Right lobe of liver (tissue), 6 donors: ENCODE measurements at places on chromosomes 12 and 14. TPM values are rescaled to one million over a fixed set of nuclear protein-coding genes. Genes with fewer than 3 reads are reported as not detected.

GRCh38 chr12:25017336-25017735 lies 68.4 kb upstream of the BCAT1 start:
- H3K27ac ChIP-seq, result no peak overlapping the region
- H3K4me3 ChIP-seq, result no peak overlapping the region
- H3K27me3 ChIP-seq, result no peaks in the 10 kb centered on the region
- no peaks in the 10 kb centered on the region for H3K36me3 ChIP-seq

AVPR1A gene
- 12.5 TPM for total RNA-seq

DNA sequence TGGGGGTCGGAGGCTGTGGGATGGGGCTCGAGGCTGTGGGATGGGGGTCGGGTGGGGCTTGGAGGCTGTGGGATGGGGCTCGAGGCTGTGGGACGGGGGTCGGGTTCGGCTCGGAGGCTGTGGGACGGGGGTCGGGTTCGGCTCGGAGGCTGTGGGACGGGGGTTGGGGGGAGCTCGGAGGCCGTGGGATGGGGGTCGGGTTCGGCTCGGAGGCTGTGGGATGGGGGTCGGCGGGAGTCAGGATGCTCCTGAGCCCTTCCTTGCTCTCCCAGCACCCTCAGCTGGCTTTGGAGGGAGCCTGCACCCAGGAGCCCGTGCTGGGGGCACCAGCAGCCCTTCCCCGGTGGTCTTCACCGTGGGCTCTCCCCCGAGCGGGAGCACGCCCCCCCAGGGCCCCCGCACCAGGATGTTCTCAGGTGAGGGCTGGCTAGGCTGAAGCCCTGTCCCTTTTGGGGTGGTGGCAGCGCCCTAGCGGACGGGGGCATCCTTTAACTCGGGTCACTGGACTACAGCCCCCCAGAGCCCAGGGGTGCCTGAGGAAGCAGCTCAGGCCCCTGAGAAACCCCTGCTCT lies 11.9 kb upstream of the PUS1 start:
- no peak overlapping the region for H3K27ac ChIP-seq
- no peaks in the 10 kb centered on the region for H3K27me3 ChIP-seq
- DNase-seq, result peak; percentile 48
- no peaks in the 10 kb centered on the region for H3K4me1 ChIP-seq
- H3K36me3 ChIP-seq, result peaks cover 76% of the 10 kb centered on the region

GRCh38 chr14:89042021-89042420 lies 217.6 kb downstream of the TTC8 start:
- H3K4me3 ChIP-seq, result no peak overlapping the region
- H3K27me3 ChIP-seq, result no peaks in the 10 kb centered on the region
- H3K4me1 ChIP-seq, result no peaks in the 10 kb centered on the region

DNA sequence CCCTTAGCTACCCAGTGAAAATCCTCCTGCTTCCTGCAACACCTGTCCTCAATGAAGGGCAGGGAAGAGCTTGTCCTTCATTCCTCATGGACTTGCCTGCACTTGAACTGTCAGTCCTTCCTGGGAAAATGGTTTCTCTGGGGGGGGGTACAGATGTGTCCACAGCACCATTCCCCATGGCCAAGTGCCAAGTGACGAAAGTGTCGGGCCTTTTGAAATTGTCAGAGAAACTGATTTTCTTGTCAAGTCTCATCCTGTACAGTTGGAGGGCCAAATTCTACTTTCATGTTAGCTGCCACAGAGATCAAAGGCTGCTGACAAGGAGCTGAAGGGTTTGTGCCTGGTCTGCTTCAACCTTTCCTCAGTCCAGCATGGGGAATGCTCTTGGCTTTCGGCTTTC lies 179.5 kb upstream of the PARP11 start:
- DNase-seq, result no peak
- H3K27me3 ChIP-seq, result no peaks in the 10 kb centered on the region
- H3K27ac ChIP-seq, result no peak overlapping the region
- no peaks in the 10 kb centered on the region for H3K4me1 ChIP-seq
- no peak overlapping the region for H3K4me3 ChIP-seq
- no peaks in the 10 kb centered on the region for H3K36me3 ChIP-seq

GRCh38 chr14:23173796-23174195 lies 9.7 kb downstream of the SLC7A8 start:
- H3K36me3 ChIP-seq, result no peaks in the 10 kb centered on the region
- DNase-seq, result no peak
- H3K27ac ChIP-seq, result no peak overlapping the region
- no peaks in the 10 kb centered on the region for H3K4me1 ChIP-seq

DNA sequence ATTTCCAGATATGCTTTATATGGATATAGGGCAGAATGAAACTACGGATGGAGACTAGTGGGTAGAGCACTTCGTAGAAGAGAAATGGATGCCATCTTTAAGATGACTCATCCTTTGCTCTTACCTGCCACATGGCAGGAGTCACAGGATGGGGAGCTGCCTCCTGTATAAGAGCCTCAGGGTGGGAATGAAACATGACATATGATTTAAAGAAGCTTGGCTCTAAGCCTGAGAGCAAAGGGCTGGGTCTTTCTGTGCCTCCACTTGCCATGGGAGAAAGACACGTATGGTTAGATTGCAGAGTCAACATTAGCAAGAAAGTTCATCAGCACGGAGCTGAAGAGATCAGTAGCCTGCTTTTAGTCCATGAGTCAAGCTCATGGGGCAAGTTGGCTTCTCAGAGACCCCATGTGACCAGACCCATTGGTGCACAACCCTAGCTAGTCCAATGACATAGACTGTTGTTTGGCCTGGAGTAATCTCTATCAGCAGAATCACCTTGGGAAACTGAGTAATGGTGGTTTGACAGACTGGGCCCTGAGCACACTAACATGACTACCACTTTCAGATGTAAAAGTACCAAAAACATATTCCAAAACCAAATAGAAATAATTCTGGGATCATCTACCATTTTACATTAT lies 38.1 kb upstream of the IL22 start:
- no peaks in the 10 kb centered on the region for H3K36me3 ChIP-seq
- no peaks in the 10 kb centered on the region for H3K4me1 ChIP-seq
- no peak overlapping the region for H3K4me3 ChIP-seq
- H3K27ac ChIP-seq, result no peak overlapping the region

- no peak overlapping the region for H3K4me3 ChIP-seq
- DNase-seq, result no peak
- H3K4me1 ChIP-seq, result no peaks in the 10 kb centered on the region
- H3K27me3 ChIP-seq, result no peaks in the 10 kb centered on the region
- H3K27ac ChIP-seq, result no peak overlapping the region
- H3K36me3 ChIP-seq, result no peaks in the 10 kb centered on the region
Measured at GRCh38 chr14:32846821-32847365, 91.8 kb upstream of the NPAS3 start.

DNA sequence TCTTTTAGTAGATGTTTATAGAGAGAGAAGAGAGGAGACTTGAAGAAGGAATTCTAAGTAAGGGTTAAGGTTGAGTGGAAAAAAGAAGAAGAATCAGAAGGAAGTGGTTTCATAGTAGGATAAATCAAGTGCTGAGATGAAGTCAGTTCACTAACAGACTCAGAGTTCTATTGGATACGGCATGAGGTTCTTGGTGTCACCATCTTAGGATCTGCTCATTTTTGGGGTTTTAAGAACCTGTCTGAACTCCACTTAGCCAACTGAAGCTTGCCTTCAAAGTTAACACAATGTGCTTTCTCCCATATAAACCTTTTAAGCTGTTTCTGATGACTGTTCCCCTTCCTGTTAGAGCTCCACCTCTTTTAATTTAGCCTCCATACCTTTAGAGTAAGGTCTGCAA lies 152.6 kb downstream of the PRKCH start:
- no peak overlapping the region for H3K27ac ChIP-seq
- no peaks in the 10 kb centered on the region for H3K36me3 ChIP-seq
- H3K27me3 ChIP-seq, result no peaks in the 10 kb centered on the region
- no peak for DNase-seq
- H3K4me3 ChIP-seq, result no peak overlapping the region

DNA sequence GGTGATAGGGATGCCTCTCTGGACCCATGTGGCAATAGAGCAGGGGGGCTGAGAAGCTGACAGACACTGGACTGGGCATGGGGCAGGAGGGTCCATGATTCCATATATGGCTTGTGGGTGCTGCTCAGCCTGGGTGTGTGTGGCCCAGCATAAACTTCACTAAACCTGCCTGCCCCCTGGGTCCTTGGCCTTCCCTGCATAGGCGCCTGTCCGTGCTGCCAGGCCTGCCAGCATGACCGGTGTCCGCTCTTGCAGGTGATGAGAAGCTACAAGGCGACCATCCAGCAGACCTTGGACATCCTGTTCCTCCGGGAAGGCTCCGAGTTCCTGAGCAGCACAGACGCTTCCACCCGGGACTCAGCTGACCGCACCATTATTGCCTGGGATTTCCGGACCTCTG lies 61.6 kb downstream of the BEGAIN start:
- no peaks in the 10 kb centered on the region for H3K27me3 ChIP-seq
- H3K4me1 ChIP-seq, result no peaks in the 10 kb centered on the region
- peaks cover 2% of the 10 kb centered on the region for H3K36me3 ChIP-seq

SLC10A1 gene
- total RNA-seq, result 63.2 TPM

LALBA gene
- not detected for total RNA-seq

GPRC5D gene
- total RNA-seq, result not detected

SLC25A47 gene
- total RNA-seq, result 151 TPM

DNA sequence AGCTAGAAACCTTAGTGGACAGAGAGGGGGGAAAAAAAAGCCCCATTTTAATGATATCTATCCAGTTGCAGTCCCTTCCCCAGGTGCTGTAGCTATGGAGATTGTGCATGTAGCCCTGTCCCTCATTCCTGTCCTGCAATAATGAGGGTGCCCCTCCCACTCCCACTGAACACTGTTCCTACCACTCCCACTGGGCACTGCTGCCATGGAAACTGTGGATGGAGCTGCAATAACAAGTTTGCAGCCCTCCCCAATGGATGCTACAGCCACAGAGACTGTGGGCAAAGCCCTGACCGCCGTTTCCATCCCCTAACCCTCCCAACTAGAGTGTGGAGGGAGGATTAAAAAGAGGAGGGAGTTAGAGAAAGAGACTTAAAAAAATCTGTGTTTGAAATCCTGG lies 238.3 kb downstream of the FUT8 start:
- H3K4me1 ChIP-seq, result no peaks in the 10 kb centered on the region
- no peaks in the 10 kb centered on the region for H3K27me3 ChIP-seq
- H3K4me3 ChIP-seq, result no peak overlapping the region
- H3K27ac ChIP-seq, result no peak overlapping the region

DBX2 gene
- not detected for total RNA-seq

GRCh38 chr12:54961190-54961589 lies 23.4 kb downstream of the TESPA1 start:
- H3K4me1 ChIP-seq, result no peaks in the 10 kb centered on the region
- H3K36me3 ChIP-seq, result no peaks in the 10 kb centered on the region
- H3K27me3 ChIP-seq, result no peaks in the 10 kb centered on the region
- no peak overlapping the region for H3K27ac ChIP-seq
- no peak for DNase-seq

GRCh38 chr12:4268329-4269181 lies 5.0 kb upstream of the CCND2 start:
- H3K4me3 ChIP-seq, result peak overlapping the region; percentile 13
- H3K36me3 ChIP-seq, result no peaks in the 10 kb centered on the region
- peaks cover 59% of the 10 kb centered on the region for H3K27me3 ChIP-seq
- no peaks in the 10 kb centered on the region for H3K4me1 ChIP-seq
- DNase-seq, result no peak

DNA sequence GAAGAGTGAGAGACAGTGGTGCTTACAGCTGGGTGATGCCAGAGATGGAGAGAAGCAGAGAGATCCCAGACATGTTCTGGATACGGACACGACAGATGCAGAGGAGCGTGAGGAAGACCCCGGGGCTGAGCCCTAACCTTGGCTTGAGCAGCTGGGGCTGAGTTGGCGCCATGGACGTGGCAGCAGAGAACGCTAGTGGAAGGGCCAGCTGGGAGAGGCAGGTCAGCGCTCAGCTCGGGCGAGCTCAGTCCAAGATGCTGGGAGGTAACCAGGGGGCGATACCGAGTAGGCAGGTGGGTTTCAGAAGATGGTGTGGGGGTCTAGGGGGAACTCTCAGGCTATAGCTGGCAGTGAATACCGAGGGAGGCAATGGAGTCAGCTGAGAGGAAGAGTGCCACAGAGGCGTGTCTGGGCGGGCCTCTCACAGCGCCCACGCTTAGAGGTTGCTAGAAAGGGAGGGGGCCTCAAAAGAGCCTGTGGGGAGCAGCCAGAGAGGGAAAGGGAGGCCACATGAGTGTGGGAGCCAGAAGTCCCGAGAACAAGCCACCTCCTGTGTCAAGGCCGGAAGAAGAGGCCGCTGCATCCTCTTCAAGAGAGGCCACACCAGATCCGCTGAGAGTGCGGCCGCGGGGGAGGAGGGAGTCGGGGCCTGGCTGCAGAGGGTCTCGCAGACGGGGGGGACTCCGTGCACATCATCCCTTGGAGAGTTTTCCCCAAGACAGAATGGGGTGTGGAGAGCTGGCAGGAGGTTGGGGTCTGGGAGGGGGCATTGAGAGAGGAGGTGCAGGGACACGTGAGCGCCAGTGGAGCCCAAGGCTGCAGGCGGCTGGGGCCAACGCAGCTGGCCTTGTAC lies 57.0 kb upstream of the DIO3 start:
- peaks cover 19% of the 10 kb centered on the region for H3K4me1 ChIP-seq
- H3K27me3 ChIP-seq, result no peaks in the 10 kb centered on the region
- DNase-seq, result peak; percentile 37
- H3K36me3 ChIP-seq, result no peaks in the 10 kb centered on the region
- no peak overlapping the region for H3K4me3 ChIP-seq
- H3K27ac ChIP-seq, result no peak overlapping the region

ANO2 gene
- not detected for total RNA-seq

DNA sequence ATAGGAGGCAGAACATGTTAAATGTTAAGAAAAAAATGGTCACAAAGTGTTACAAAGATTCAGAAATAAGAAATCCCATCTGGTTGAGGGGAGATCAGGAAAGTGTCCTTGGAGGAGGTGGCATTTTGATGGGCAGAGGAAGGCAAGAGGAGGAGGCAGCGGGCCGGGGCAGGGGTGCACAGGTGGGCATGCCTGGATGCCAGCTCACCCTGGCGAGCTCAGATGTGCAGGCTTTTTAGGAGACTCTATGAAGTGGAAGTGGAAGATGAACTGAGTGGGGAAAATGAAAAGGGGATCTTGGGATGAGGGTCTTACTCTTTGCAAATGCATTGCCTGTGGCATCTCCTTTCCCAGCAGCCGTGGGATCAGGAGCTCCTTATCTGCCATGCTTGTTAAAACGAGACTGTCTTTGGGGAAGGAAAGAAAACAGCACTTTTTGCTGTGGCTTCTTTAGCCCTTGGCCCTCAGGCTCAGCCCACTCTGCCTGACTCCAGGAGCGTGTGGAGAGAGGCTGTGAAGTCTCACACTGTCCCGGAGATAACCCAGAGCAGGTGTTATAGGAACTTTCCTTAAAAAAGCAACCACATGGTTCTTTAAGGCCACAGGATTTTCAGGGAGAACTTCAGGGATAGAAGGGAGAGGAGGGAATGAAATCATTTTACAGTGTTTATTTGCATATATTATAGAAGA lies 62.6 kb downstream of the ELK3 start:
- H3K27ac ChIP-seq, result no peak overlapping the region
- H3K36me3 ChIP-seq, result no peaks in the 10 kb centered on the region
- no peak overlapping the region for H3K4me3 ChIP-seq
- H3K27me3 ChIP-seq, result no peaks in the 10 kb centered on the region
- DNase-seq, result no peak

GRCh38 chr12:104167519-104168458 lies 29.8 kb upstream of the NFYB start:
- DNase-seq, result no peak
- H3K36me3 ChIP-seq, result no peaks in the 10 kb centered on the region
- H3K4me3 ChIP-seq, result no peak overlapping the region
- no peak overlapping the region for H3K27ac ChIP-seq
- H3K27me3 ChIP-seq, result no peaks in the 10 kb centered on the region

- no peaks in the 10 kb centered on the region for H3K36me3 ChIP-seq
- H3K27ac ChIP-seq, result no peak overlapping the region
- peaks cover 74% of the 10 kb centered on the region for H3K27me3 ChIP-seq
Measured at GRCh38 chr14:36659822-36660735, 1.6 kb upstream of the PAX9 start.

GRCh38 chr12:46267825-46268582 lies 839 bp downstream of the SLC38A1 start:
- H3K36me3 ChIP-seq, result no peaks in the 10 kb centered on the region
- peak overlapping the region; percentile 71 for H3K4me3 ChIP-seq
- H3K27me3 ChIP-seq, result no peaks in the 10 kb centered on the region
